ENCODE measurements at places on chromosomes 16 and 17.

- no peak for DNase-seq
Measured at GRCh38 chr17:77111934-77112296, 28.9 kb upstream of the SEC14L1 start.

GRCh38 chr16:86117756-86118155 is 218.8 kb downstream of the IRF8 start:
- DNase-seq: no peak

DNA sequence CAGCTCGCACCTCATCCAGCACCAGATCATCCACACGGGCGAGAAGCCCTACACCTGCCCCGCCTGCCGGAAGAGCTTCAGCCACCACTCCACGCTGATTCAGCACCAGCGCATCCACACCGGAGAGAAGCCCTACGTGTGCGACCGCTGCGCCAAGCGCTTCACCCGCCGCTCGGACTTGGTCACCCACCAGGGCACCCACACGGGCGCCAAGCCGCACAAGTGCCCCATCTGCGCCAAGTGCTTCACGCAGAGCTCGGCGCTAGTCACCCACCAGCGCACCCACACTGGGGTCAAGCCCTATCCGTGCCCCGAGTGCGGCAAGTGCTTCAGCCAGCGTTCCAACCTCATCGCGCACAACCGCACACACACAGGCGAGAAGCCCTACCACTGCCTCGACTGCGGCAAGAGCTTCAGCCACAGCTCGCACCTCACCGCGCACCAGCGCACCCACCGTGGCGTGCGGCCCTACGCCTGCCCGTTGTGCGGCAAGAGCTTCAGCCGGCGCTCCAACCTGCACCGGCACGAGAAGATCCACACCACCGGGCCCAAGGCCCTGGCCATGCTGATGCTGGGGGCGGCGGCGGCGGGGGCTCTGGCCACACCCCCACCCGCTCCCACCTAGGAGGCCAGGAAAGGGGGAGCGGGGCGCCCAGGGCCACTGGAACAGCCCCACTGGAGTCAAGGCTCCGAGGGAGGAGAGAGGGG is 7.5 kb downstream of the ZNF205 start:
- DNase-seq: no peak

DNA sequence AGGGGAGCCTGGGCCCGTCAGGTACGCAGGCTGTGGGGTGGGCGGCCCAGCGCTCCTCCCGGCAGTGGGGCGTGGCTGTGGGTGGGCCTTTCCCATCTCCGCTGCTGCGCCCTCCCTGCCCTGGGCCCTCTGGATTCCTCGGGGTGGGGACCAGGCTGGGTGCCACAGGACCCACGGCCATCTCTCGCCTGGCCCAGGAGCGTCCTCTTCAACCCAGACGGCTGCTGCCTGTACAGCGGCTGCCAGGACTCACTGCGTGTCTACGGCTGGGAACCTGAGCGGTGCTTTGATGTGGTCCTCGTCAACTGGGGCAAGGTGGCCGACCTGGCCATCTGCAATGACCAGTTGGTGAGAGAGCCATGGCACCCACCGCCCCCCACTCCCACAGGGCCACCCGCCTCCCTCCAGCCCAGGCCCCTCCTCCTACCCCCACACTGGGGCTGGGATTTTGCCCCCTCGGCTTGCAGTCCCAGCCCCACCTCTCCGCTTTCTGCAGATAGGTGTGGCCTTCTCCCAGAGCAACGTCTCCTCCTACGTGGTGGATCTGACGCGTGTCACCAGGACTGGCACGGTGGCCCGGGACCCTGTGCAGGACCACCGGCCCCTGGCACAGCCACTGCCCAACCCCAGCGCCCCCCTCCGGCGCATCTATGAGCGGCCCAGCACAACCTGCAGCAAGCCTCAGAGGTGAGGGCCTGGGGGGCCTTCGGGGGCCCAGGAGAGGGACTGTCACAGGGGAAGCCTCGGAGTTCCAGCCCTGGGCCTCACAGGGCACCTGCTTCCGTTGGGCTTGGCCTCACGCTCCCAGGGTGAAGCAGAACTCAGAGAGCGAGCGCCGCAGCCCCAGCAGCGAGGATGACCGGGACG is 17.2 kb downstream of the KATNB1 start:
- no peak for DNase-seq

DNA sequence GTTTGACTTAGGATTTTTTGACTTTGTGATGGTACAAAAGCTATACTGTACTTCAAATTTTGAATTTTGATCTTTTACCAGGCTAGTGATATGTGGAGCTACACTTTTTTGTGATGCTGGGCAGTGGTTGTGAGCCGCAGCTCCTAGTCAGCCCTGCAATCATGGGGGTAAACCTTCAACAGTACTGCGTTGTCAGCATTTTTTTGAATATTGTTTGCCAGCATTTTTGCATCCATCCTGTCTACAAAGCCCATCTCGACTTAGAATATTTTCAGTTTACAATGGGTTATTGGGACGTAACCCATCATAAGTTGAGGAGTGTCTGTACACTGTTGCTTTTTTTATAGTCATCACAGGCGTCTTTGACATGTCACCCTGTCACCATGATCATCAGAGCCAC is 142.0 kb downstream of the SPECC1 start:
- no peak for DNase-seq

DNA sequence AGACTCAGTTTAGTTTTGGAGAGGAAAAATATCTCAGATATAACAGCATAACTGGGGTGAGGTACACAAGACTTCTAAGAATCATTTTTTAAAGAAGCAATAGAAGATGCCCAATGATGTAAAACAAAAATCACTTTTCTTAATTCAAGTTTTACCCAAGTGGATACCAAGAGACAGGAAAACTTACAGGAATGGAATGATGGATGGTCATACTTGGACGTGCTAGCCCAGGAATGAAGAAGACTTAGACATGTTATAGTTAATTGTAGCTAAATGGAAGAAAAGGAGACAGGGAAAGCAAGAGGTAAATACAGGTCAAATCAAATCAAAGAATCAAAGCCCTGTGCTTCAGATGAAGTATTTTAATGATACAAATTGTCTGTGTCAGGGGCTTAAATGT is 312.7 kb upstream of the KCNJ16 start:
- no peak for DNase-seq

GRCh38 chr16:8717892-8718415 is 43.5 kb downstream of the ABAT start:
- no peak for DNase-seq

- peak; percentile 67 for DNase-seq
Measured at GRCh38 chr16:391885-392335, 5.1 kb upstream of the NME4 start.

- no peak for DNase-seq
Measured at GRCh38 chr17:42179335-42179734, 1.6 kb downstream of the KCNH4 start.

- no peak for DNase-seq
Measured at GRCh38 chr17:33291248-33292200, 1.6 kb downstream of the ASIC2 start.

DNA sequence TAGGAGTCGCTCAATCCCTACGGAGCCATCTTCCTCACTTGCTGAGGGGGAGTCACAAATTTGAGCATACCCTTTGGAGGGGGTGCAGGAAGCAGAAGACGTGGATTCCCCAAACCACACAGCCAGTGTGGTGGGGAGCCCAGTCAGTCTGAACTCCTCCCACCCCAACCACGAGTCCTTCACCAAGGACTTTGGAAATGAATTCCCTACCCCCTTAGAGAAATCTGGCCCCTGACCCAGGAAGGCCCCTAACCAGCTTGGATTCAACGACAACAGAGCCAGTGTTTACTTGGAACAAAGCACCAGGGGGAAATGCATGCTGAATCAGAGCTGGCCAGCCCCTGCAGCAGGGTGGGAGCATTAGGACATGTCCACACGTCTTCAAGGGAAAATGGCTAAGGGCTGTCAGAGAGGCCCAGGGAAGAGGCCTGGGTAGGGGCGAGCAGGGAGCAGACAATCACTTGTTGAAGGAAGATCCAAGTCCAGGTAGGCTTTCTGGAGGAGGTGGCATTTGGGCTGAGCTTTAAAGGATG is 5.5 kb upstream of the TMEM92 start:
- DNase-seq: no peak

DNA sequence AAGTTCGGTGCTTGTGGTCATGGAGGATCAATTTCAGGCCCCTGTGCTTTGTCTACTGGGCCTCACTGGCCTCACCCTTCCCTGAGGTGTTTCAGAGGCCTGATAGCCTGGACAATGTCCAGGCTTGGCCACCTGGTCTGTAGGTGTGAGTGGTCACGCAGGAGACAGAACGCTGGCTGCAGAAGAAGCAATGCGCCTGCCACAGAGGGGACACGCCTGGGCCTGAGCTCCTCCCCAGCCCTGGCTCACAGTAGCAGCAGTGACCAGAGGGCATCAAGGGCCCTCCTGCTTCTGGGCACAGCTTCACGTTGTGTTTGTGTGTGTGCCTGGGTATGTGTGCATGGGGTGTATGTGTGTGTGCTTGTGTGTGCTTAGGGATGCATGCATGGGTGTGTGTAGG is 1.9 kb upstream of the PITPNM3 start:
- no peak for DNase-seq

- DNase-seq: no peak
Measured at GRCh38 chr17:29358416-29358815, 31.7 kb upstream of the TAOK1 start.

Data from thymus (tissue), 14 donors.